ENCODE measurements at places on chromosomes 12 and 14.

- no peak for DNase-seq
Measured at GRCh38 chr12:80813820-80814219, 97.1 kb downstream of the MYF5 start.

GRCh38 chr14:32083789-32084188, 6.7 kb downstream of the ARHGAP5 start:
- DNase-seq = no peak

DNA sequence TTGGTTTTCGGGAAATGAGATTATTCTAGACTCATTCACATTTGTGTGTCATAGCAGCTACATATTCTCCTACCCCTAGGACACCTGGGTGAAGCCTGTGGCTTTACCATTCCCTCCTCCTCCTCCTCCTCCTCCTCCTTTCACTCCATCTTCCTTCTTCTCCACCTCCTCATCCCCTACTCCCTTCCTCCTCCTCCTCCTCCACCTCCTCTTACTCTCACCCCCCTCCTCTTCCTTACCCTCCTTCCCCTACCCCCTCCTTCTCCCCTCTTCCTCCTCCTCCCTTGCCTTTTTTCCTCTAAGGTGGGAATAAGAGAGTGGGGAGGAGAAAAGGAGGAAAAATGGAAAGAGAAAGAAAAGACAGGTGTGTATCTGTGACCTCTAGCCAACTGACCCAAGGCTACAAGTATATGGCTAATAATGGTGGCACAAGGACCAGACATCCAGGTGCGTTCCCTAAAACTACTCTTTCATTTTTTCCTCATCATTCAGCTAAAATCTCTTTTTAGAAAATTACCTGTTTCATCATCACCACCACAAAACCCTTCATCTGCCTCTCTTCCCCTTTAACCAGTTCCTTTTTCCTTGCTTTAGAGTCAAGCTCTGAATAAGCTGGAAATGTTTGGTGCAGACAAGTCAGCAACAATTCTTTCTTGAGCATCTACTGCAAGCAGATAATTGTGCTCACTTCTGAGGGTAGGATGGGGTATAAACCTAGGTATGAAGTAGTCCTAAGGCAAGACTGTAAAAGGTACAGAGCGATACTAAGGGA, 149.8 kb upstream of the FOXN3 start:
- DNase-seq = no peak

DNA sequence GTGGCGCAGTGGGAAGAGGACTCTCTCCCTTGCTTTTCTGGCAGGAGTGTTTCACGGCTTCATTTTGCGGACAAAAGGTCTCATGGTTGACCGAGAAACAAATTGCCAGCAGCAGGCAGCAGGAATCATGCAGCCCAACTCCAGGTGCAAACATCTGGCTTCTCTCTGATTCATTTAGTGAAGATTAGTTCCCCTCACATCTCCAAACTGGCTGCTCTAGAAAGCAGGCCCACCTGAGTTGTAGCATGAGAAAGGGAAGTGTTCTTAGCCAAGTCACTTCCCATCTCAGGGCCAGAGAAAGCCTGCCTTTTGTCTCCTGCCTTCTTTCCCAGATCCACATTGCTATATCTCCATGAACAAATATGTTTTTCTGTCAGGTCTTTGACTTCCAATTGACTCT, 120.8 kb upstream of the CCDC196 start:
- DNase-seq = no peak

Measured in hypothalamus (tissue), 51 donors.